Fibroblast of skin of right biceps (primary cell): ENCODE measurements at places on chromosomes 5 and 9.

DNA sequence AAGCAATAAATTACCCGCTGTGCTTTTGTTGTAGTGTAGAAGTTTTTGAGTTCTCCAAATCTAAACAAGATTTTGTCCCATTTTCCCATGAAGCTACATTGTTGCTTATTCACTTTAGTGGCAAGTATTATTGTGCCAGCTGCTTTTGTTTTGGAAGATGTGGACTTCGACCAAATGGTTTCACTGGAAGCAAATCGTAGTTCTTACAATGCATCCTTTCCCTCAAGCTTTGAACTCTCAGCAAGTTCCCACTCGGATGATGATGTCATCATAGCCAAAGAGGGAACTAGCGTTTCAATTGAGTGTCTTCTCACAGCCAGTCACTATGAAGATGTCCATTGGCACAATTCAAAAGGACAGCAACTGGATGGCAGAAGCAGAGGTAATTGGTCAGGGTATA lies 10.9 kb downstream of the MFAP3 start:
- no peak for DNase-seq

- DNase-seq: no peak
Observed at GRCh38 chr5:120913396-120913795, 449.3 kb downstream of the PRR16 start.

DNA sequence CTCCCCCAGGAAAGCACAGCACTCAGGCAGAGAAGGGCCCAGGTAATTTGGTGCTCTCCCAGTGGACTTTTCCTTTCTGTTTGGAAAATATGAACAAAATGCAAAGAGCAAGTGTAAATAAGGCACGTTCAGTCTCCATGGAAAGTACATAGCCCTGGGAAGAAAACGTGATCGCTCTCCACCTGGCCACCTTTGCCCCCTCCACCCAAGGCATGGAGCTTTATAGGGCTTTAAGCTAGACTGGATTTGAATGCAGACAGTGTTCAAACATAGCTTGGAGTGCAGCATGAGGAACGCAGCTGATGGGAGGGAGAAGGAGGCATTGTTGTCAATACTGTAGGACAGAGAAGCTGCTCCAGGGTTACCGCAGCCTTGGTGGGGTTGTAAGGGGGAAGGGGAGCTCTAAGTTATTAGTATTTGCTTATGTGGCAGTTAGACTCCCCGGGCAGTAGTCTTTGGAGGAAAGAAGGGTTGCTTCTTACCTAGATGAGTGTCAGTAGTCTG lies 500.2 kb downstream of the SPOCK1 start:
- no peak for DNase-seq

GRCh38 chr5:41809128-41809527 lies 61.1 kb downstream of the OXCT1 start:
- DNase-seq: no peak

- DNase-seq: no peak
Observed at GRCh38 chr9:96462541-96462940, 12.6 kb downstream of the HABP4 start.
